ENCODE measurements at places on chromosomes 4 and X. TPM values are rescaled to one million over a fixed set of nuclear protein-coding genes. Genes with fewer than 3 reads are reported as not detected.

DNA sequence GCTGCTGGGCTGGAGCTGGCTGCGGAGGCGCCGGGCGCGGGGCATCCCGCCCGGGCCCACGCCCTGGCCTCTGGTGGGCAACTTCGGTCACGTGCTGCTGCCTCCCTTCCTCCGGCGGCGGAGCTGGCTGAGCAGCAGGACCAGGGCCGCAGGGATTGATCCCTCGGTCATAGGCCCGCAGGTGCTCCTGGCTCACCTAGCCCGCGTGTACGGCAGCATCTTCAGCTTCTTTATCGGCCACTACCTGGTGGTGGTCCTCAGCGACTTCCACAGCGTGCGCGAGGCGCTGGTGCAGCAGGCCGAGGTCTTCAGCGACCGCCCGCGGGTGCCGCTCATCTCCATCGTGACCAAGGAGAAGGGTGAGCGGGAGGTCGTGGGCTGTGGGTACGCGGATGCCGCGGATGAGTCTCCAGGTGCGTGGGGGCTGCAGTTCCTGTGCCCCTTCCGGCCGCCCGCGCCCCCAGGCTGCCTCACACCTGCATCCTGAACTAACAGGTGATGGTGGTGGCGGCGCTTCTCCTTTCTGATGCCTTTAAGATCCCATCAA lies 499 bp downstream of the CYP2U1 start:
- DNase-seq, result no peak

DNA sequence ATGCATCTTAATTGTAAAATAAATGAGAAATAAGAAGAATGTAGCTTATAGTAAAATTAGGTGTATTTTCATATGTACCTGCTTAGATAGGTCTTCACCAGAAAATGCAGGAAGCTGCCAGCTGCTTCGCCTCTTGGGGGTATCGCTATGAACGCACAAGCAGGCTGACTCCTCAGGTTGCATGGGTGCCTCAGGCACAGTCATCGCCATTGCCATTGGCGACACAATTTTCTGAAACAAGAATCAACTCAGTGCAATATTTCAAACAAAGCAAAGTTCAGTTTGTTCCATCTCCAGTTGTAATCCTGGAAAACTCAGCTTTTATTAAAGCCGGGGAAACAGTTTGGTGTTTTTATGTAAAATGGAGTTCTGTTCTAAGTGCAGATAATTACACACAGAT lies 29.7 kb downstream of the STOX2 start:
- DNase-seq, result no peak

The KLB gene
- total RNA-seq, result 1.7 TPM

The LRP2BP gene
- 1.7 TPM for total RNA-seq

- DNase-seq, result no peak
Observed at GRCh38 chr4:163748449-163748848, 254.0 kb downstream of the TMA16 start.

The SLC26A1 gene
- 0.27 TPM for total RNA-seq

GRCh38 chrX:31060016-31060415 lies 11.8 kb downstream of the FTHL17 start:
- no peak for DNase-seq

DNA sequence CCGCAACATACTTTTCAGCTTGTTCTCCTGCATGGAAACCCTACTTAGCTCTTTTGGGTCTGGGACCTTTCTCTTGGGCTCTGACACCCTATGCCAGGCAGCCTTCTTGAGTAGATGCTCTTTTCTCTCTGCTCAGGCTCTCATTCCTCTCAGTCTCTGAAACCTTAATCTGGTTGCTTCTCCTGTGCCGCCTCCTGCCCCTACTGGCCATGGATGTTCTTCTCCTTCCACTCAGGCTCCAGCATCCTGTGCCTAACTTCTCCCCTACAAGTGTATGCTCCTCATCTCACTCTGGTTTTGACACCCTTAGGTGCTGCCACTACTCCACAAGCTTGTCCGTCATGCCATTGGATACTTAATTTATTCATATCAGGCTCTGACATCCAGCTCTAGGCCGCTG lies 15.2 kb downstream of the BLTP1 start:
- DNase-seq, result no peak

DNA sequence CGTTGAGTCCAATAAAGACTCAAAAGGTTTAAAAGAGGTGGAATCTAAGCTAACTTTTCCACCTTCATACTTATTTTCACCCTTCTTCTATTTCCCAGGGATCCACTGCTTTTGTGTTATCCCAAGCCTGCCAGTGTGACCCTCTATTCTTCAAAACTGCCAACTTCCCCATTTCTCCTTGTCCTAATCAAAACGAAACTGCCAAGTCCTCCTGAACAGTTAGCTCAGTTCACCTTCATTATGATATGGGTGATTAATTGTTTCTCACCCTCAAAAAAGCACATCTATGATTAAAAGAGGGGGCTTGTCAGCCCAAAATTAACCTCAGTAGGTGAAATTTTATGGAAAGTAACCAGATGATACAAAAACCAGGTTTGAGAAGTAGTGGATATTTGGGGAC lies 108.4 kb downstream of the GUCY2F start:
- DNase-seq, result no peak

The FAAH2 gene
- 0.55 TPM for total RNA-seq

- DNase-seq, result no peak
Observed at GRCh38 chr4:102541697-102542096, 40.5 kb downstream of the NFKB1 start.

DNA sequence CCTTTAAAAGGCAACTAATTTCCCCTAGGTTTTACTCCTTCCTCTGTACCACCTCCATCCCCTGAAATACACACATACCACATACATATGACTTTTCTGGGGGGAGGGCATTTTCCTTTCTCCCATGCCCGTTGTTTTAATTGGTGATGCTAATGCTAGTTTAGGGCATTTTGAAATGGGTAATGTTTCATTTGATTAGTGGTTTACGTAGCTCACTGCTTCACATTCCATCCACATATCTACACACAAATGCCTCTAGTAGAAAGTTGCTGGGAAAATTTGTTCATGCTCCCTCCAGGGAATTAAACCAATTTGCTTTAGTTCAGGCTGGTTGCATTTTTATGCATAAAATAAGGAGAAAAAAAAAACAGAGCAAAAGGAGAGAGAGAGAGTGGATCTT lies 231.2 kb downstream of the FRAS1 start:
- no peak for DNase-seq
